H1 (cell line): ENCODE measurements at places on chromosomes 5 and 9. TPM values are rescaled to one million over a fixed set of nuclear protein-coding genes. Genes with fewer than 3 reads are reported as not detected.
A peak's percentile ranks its signal among the peaks of the same experiment; 100 is the strongest.

TRPM3 gene
- total RNA-seq: 9.7 and 10.9 TPM in 2 replicates

INSL6 gene
- not detected in 2 replicates for total RNA-seq

SHB gene
- total RNA-seq: 12.6 and 13.7 TPM in 2 replicates

PLPPR1 gene
- 1.2 and 1.4 TPM in 2 replicates for total RNA-seq

GRCh38 chr9:18861609-18862544, 171.1 kb downstream of the SAXO1 start:
- peak; percentile 56 for DNase-seq
- no peaks in the 10 kb centered on the region for H3K27me3 ChIP-seq
- H3K4me3 ChIP-seq: no peak overlapping the region
- no peak overlapping the region for H3K27ac ChIP-seq
- no peaks in the 10 kb centered on the region for H3K36me3 ChIP-seq

DNA sequence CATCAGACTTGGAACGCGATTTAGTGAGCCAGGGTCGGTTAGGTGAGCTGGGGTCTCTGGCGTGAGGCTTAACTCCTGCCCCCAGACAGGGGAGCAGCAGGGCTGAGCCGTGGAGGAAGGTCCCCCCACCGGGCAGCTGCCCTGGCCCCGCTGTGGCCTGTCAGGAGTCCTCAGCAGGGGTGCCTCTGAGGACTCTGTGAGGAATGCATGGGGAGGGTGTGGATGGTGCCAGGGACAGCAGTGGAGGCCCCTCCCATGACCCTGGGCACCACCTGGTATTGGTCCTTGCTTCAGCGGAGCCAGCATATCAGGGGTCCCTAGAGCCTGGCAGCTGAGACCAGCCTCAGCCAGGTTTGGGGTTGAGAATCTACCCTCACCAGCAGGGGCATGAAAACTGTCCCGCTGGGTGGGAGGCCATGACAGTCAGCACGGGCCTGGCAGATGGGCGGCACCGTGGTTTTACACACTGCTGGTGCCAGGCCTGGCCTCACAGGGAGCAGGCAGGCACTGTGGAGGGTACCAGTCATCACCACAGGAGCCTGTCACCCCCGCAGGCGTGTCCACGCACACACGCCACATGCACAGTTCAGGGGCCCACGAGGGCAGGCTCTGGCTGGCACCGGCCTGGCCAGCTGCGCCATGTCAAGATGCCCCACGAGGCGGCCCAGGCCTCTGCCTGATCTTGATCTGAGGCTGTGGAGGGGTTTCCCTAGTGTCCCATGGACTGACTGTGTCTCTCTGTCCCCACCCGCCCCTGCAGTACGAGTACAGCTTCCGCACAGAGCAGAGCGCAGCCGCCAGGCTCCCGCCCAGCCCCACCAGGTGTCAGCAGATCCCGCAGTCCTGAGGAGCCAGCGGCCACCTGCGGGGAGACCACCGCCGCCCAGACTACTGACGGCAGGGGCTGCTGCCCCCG, 111.1 kb upstream of the LMX1B start:
- no peak overlapping the region for H3K4me3 ChIP-seq
- H3K4me1 ChIP-seq: peaks cover 15% of the 10 kb centered on the region
- no peak overlapping the region for H3K27ac ChIP-seq
- no peaks in the 10 kb centered on the region; the same call in 1 of the 2 replicates for H3K36me3 ChIP-seq

DNA sequence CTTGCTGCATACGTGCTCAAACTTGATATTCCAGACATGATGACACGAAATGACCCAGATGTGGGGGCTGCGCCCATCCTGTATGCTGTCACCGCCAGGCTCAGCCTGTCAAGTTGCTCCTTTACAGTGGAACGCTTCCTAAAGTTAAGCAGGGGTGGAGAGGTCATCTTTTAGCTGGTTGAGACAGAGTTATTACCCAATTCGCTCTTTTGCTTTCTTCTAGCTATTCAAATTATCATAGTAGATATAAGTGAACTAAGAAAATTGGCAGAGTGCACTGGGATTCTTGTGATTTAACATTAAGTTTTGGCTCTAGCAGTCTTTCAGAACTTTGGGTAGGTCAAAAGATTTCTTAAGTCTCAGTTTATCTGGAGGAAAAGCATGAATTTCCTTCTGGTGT, 69.8 kb upstream of the BASP1 start:
- H3K4me1 ChIP-seq: peaks cover 6% of the 10 kb centered on the region; the same call in 1 of the 2 replicates
- H3K4me3 ChIP-seq: no peak overlapping the region
- H3K27ac ChIP-seq: no peak overlapping the region
- DNase-seq: no peak
- H3K27me3 ChIP-seq: peaks cover 2% of the 10 kb centered on the region; the same call in 1 of the 2 replicates
- H3K36me3 ChIP-seq: no peaks in the 10 kb centered on the region

GRCh38 chr5:144390133-144390532, 219.5 kb downstream of the KCTD16 start:
- no peaks in the 10 kb centered on the region for H3K27me3 ChIP-seq
- H3K27ac ChIP-seq: no peak overlapping the region
- DNase-seq: no peak
- H3K4me1 ChIP-seq: no peaks in the 10 kb centered on the region
- no peak overlapping the region for H3K4me3 ChIP-seq
- no peaks in the 10 kb centered on the region for H3K36me3 ChIP-seq

DNA sequence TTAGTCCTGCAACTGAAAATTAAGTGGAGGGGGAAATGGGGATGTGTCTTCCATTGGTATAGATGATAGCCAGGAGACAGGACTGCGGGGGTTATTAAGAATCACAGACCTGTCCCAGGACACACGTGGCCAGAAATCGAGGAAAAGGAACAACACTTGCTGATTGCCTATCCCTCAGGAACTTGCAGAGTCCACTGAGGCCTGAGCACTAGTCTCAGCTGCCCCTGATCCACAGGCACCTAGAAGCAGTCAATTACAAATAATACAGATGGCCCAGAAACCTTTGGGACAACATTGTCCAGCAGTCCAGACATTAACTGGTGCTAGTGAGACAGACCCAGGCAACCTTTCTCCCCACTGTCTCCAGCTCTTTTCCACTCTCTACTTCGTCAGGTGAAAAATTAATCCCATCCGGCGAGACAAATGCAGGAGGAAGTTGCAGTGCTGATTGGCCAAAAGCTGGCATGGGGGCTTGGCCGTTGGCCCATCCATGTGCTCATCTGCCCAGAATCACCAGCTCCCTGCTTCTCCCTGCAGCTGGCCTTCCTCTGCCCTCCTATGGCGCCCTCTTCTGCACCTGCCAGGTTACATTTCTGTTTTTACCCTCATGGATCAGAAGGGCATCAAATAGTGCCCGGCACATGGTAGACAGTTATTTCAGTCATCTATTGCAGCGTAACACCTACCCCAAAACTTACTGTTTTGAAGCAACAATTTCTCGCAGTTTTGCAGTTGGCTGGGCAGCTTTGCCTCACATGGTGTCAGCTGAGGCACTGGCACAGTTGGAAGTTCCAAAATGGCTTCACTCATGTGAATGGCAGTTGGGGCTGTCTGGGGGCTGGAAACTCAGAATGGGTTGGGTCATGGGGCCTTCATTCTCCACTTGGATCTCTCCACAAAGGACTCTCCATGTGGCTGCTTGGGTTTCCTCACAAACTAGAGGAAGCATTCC, 3.6 kb upstream of the B4GALT1 start:
- H3K4me1 ChIP-seq: peaks cover 3% of the 10 kb centered on the region; the same call in 1 of the 2 replicates
- DNase-seq: no peak
- no peak overlapping the region for H3K27ac ChIP-seq
- no peaks in the 10 kb centered on the region for H3K36me3 ChIP-seq
- H3K27me3 ChIP-seq: no peaks in the 10 kb centered on the region

DNA sequence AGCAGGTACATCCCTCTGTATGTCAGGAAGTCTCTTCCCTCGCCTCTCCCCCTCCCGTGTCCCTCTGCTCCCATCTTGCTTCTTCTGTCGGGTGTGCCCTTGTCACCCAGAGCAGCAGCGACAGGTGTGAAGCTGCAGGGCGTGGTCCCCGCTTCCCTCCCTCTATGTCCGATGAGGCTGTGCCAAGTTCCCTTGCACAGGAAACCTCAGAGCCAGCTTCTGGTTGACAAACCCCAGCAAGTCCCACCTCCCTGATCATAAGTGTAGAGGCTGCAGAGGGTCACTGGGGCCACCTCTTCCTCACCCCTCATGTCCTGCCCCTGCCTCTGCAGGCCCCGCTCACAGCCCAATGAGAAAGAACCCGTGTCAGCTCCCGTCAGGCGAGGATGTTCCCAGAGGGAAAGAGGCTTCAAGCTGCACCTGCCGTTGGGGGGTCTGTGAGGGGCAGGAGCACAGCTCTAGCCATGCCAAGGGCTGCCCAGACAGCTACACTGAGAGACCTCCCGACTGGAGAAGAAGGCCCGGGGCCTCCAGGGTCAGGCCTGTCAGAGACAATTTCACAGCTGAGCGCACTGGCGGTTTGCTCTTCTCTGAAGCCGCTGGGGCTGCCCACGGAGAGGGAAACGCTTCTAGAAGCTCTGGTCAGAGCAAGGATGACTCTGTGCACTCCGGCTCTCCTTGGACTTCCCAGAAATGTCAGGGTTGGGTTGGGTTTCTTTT, 73.3 kb downstream of the AK8 start:
- no peaks in the 10 kb centered on the region for H3K36me3 ChIP-seq
- H3K4me1 ChIP-seq: peaks cover 2% of the 10 kb centered on the region
- no peak overlapping the region for H3K27ac ChIP-seq
- H3K4me3 ChIP-seq: no peak overlapping the region
- H3K27me3 ChIP-seq: peaks cover under 1% of the 10 kb centered on the region; the same call in 1 of the 2 replicates
- DNase-seq: no peak

- H3K36me3 ChIP-seq: peaks cover 6% of the 10 kb centered on the region; the same call in 1 of the 2 replicates
- H3K27me3 ChIP-seq: no peaks in the 10 kb centered on the region
- no peak for DNase-seq
Measured at GRCh38 chr5:176373100-176373818, 8.0 kb downstream of the ARL10 start.

DNA sequence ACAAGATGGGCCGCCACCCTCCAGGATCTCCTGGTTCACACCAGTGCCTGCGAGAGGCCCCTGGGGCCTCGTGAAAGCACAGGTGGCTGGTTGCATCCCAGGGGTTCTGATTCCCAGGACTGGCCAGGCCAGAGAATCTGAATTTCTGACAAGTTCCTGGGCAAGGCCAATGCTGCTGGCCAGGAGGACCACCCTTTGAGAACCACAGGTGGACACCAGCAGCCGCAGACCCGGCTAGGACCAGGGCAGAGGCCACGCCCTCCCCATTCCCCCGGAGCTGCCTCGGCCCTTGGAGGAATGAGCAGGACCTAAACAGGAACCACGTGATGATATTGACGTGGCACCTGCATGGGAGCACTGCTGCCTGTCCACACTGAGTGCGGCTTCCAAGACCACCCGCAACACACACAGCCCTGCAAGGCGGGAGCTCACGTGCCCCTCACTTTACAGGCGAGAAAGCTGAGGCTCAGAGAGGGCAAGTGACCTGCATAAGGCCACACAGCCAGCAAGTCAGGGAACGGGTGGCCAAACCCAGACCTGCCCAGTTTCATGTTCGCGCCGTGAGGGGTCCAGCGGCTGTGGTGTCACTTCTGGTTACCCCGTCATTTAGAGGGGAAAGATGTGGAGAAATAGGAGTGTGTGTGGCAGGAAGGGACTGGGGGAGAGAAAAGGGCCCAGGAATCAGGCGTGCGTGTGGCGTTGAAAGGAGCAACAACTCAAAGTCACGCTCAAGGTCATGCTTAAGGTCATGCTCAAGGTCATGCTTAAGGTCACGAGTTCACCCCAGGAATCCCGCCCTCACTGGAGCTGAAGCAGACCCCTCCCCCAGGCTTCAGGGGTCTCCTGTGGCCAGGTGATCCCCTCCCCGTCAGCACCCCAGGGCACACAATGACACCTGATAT, 105.9 kb upstream of the IER5L start:
- no peaks in the 10 kb centered on the region; the same call in 1 of the 2 replicates for H3K27me3 ChIP-seq
- DNase-seq: peak; percentile 32
- no peaks in the 10 kb centered on the region for H3K36me3 ChIP-seq
- H3K4me1 ChIP-seq: peaks cover 7% of the 10 kb centered on the region
- H3K4me3 ChIP-seq: no peak overlapping the region

DNA sequence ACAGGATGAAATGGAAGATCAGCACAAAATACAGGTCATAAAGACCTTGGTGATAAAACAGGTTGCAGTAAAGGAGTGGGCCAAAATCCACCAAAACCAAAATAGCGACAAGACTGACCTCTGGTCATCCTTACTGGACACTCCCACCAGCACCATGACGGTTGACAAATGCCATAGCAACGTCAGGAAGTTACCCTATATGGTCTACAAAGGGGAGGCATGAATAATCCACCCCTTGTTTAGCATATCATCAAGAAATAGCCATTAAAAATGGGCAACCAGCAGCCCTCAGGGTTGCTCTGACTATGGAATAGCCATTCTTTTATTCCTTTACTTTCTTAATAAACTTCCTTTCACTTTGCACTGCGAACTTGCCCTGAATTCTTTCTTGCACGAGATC, 6.0 kb upstream of the NDUFB6 start:
- H3K27ac ChIP-seq: no peak overlapping the region
- no peaks in the 10 kb centered on the region for H3K4me1 ChIP-seq
- no peaks in the 10 kb centered on the region for H3K36me3 ChIP-seq
- no peak for DNase-seq
- no peaks in the 10 kb centered on the region for H3K27me3 ChIP-seq
- no peak overlapping the region for H3K4me3 ChIP-seq

DNA sequence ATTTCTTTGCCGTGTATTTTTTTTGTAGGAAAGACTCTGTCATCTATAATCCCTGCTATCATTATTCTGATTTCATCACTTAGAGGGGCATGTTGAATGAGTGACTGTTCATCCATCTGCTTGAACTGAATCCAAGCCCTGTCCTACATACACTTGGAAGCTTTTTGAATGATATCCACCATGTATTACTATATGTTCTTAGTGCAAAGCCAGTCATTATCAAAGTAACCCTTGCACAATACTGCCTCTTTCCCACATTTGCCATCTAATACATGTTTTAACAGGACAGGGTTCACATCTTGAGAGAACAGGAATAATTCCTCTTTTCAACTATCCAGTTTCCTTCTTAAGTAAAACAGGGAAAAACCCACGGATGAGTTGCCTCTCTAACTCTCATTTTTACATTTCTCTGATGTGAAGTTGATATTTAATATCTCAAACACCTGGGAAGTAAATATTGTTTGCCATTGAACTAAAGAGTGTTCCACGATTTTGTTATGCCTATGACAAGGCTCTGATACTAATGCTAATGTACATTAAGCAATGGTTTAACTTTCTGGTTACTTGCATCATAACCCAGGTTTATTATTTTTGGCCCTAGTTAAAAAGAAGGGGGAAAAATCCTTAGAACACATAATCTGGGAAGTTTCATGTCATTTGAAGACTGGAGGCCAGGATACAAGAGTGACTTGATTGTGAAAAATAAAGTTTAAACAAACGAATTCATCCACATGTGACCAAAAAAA, 103.7 kb upstream of the TARS1 start:
- H3K36me3 ChIP-seq: no peaks in the 10 kb centered on the region
- peaks cover 2% of the 10 kb centered on the region; the same call in 1 of the 2 replicates for H3K4me1 ChIP-seq
- no peaks in the 10 kb centered on the region for H3K27me3 ChIP-seq
- no peak overlapping the region for H3K4me3 ChIP-seq
- DNase-seq: no peak
- no peak overlapping the region for H3K27ac ChIP-seq

DNA sequence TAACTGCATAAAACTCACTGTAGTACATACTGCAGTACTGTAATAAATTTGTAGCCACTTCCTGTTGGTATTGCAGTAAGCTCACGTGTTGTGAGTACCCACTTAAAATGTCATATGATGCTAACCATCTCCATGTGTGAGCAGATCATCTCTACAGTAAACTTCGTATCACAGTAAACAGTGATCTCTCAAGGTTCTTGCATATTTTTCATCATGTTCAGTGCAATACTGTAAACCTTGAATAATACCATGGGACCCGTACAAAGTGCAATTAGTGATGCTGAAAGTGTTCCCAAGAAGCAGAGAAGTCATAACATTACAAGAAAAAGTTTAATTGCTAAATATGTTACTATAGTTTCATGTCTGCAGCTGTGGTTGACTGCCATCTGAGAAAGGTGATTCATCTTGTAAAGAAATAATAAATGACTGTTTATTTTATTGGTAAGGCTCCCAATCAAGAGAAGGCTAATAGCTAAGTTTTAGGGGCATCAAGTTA, 253.8 kb upstream of the POU5F2 start:
- no peak overlapping the region for H3K4me3 ChIP-seq
- no peak overlapping the region for H3K27ac ChIP-seq
- no peaks in the 10 kb centered on the region for H3K36me3 ChIP-seq
- H3K27me3 ChIP-seq: no peaks in the 10 kb centered on the region
